ENCODE measurements at places on chromosomes 12 and 14.

DNA sequence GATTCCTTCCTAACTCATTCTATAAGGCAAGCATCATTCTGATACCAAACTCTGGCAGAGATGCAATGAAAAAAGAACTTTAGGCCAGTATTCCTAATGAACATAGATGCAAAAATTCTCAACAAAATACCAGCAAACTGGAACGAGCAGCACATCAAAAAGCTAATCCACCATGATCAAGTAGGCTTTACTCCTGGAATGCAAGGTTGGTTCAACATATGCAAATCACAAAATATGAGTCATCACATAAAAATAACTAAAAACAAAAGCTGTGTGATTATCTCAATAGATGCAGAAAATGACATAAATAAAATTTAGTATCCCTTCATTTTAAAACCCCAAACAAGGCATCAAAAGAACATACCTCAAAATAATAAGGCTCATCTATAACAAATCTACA, 98.9 kb downstream of the ACSS3 start:
- DNase-seq = no peak

DNA sequence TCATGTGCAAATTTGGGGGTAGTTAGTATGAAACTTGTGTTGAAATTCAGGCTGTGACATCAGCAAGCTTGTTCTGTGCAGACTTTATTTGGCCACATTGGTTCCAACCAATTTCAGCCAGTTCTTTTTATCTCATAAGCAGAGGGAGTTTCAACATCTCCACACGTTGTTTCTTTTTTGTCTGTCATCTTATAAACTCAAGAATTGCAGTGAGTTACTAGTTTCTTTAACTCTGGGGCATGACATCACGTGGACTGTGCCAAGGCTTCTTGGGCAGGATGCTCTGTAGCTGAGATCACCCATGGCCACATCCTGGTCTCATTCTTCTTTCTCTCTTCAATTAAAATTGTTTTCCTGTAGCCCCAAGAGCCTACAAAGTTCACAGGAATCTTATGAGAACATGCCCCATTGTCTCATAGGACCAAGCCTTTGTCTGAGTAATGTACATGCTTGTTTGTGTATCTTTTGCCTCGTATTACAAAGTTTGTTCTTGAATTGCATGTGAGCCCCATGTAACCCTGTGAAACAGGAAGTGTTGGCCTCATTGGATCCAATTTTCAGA, 982.0 kb upstream of the TMEM132C start:
- DNase-seq = peak; percentile 62

GRCh38 chr12:110421701-110422100, 18.2 kb upstream of the ANAPC7 start:
- no peak for DNase-seq

GRCh38 chr14:94903883-94904282, 134.0 kb upstream of the GSC start:
- no peak for DNase-seq

GRCh38 chr12:100919116-100919515, 124.5 kb downstream of the ANO4 start:
- no peak for DNase-seq

- DNase-seq = no peak
These were observed 31.2 kb downstream of the SLC15A5 start for GRCh38 chr12:16246264-16246663.

DNA sequence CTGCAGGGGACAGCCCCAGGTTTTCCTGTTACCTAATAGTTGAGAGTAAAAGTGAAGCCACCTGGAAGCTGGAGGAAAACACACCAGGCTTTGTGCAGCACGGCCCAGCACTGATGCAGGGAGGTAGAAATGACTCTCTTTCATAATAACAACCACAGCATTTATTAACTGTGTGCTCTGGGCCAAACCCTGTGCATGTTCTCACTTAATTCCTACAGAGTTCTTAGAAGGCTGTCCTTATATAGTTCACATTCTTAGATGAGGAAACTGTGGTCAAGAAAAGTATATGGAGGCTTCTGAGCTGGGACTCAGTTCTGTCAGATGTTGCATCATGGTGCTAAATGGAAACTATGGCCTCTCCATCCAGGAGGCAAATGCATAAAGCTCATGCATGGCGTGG, 100.0 kb downstream of the PAPOLA start:
- DNase-seq = no peak
